Stimulated activated CD4-positive, alpha-beta T cell treated with anti-CD3 and anti-CD28 coated beads, Interleukin-4, amount 100 ng/mL, for 1 hour (primary cell): ENCODE measurements at places on chromosomes 11 and 22.

DNA sequence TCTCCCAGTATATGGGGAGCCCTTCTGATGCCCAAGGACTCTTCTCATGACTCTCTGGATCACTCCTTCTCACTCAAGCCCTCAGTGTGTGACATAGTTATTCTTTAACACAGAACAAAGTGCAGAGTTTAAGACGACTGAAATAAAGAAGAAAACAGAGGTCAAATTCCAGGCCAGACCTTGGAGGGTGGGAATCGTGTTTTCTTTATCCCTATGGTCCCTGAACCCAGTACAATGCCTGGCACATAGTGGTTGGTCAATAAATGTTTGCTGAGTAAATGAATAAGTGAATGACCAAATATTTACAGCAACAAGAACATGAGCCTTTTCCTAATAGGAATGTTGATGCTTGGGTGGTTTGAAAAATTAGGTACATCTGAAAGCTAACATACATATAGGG is 28.8 kb downstream of the VSTM5 start:
- DNase-seq: no peak

DNA sequence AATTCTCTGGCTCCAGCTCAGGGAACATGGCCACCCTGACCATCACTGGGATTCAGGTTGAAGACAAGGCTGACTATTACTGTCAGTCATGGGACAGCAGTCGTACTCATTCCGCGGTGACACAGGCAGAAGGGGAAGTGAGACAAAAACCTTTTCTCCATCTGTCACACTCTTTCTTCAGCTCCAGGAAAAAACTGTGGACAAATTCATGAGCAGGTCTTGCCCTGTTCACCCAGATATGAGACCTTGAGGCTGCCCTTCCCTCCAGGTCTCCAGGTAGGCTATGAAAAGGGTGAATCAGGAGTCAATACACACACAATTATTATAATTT is 39.4 kb upstream of the GGTLC2 start:
- no peak for DNase-seq

DNA sequence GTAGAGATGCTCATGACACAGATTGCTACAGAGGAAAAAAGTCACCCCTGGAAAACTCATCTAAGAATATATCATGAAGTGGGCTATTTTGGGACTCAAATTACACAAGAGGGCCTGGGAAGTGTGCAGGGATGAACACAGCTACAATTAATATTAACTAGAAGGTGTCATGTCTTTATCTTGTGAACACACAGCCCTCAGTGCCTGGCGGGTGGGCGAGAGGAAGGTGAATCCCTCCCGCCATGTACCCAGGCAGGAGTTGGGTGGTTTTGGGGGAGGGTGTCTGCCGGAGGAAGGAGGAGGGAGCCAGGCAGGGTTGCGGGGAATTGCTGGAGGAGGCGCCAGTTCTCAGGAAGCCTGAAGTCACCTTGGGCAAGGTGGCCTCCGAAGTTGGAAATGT is 5.1 kb upstream of the FAM83F start:
- DNase-seq: no peak

DNA sequence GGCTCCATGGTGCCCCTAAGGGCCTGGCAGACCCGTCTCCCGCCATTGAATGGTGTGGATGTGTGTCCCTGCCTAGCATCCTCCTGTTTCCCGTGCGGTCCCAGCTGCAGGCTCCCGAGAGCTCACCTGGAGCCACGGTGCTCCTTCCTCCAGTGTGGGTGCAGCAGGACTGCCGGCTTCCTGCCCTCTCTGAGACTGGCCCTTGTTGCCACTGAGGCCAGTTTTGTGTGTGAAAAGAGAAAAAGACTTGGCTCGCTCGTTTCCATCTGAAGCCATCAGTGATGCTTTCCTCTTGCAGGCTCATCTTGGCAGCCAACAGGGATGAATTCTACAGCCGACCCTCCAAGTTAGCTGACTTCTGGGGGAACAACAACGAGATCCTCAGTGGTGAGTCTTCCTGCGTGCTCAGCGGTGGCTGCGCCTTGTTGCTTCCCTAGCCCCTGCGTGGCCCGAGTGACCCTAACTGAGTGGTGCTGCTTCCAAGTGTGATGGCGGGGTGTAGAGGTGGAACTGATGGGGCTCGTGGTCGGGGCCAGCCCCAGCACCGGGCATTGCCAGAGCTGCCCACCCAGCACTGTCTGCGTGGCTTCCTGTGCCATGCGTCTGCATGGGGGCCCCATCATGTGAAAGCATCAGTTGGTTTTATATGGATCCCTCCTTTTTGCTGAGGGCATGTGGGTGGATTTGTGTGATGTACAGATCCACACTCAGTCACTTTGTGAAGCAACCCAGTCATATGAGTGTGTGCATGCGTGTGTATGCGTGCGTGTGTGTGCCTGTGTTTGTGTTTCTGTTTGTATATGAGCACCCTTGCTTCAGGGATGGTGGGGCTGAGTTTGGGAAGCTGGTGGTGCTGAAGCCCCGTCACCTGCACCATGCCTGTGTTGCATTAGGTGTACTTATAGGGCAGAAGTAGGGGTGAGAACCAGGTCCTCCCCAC is 22.4 kb downstream of the TANGO2 start:
- no peak for DNase-seq

DNA sequence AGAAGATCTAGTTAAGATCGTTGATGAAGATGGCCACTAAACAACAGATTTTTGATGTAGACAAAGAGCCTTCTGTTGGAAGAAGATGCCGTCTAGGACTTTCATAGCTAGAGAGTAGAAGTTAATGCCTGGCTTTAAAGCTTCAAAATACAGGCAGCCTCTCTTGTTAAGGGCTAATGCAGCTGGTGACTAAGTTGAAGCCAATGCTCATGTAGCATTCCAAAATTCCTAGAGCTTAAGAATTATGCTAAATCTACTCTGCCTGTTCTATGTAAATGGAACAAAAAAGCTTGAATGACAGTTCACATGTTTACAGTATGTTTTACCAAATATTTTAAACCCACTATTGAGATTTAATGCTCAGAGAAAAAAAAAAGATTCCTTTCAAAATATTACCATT is 492.6 kb downstream of the CNTN5 start:
- DNase-seq: no peak

- no peak for DNase-seq
Measured at GRCh38 chr11:106202935-106203620, 125.6 kb downstream of the AASDHPPT start.

- DNase-seq: no peak
Measured at GRCh38 chr11:72668629-72669347, 5.4 kb downstream of the PDE2A start.

DNA sequence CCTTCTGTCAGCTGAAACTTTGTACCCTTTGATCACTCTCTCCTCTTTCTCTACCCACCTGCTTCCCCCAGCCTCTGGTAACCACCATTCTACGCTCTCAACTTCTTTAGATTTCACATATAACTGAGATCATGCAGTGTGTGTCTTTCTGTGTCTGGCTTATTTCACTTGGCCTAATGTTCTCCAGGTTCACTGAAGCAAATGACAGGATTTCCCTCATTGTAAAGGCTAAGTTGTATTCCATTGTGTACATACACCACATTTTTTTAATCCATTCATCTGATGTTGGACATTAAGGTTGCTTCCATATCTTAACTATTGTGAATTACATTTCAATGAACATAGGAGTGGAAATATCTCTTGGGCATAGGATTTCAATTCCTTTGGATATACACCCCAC is 207.6 kb downstream of the MIAT start:
- DNase-seq: no peak

- no peak for DNase-seq
Measured at GRCh38 chr22:27336151-27337090, 465.1 kb downstream of the MN1 start.

DNA sequence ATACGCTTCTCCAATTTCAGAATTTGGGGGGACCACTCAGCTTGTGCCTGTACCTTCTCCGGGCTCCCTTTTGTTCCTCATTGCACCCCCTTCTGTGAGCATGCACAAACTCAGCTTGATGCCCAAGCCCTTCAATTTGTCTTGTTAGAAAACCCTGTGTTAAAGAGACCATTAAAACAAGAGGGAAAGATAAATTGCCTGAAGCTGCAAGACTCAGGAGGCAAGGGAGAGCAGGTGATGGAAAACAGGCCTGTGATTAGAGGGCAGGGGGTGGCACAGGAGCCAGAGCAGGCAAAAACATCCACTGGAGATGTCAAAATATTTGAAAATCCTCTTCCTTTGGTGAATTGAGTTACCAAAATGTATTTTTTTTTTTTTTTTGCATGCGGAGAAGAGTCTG is 121.7 kb downstream of the MIAT start:
- DNase-seq: no peak

GRCh38 chr22:29216873-29217666 is 11.4 kb downstream of the EMID1 start:
- DNase-seq: no peak

DNA sequence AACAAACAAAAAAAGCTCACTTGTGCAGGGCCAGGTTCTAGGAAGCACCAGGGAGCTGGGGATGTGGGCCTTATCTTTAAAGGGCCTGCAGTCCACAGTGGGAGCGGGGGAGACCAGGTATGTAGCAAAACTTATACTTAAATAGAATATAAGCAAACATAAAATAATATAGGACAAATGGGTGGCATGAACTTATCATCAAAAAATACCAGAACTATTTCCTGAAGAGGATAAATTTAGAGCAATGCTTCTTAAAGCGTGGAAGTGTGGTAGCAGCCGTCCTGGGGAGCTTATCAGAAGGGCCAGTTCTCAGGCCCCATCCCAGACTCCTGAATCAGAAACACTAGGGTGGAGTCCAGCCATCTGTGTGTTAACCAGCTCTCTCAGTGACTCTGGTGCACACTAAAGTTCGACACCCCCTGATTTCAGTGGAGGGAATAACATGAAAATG is 9.3 kb downstream of the VPS26B start:
- DNase-seq: no peak

- DNase-seq: no peak
Measured at GRCh38 chr22:35840302-35840739, 122.6 kb downstream of the APOL5 start.

- DNase-seq: no peak
Measured at GRCh38 chr22:25749420-25750169, 7.6 kb downstream of the MYO18B start.

DNA sequence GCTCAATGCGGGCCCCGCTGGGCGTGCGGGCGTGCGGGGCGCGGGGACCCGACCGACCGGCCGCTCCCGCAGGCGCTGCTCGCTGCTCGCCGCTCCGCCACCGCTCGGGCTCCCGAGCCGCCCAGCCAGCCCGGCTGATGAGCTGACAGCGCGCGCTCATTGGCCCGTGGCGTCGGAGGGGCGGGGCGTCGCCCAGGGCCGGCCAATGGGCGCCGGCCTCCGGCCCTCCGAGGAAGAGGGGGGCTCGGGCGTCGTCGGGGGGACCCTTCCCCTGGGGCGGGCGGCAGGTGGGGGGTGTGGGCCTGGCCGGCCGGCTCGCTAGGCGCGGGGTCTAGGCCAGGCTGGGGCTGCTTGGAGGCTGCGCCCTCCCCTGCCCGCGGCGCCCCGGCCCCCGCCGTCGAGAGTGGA is at the start of gene SCUBE1:
Gene SCUBE1, minus strand, starts transcription at position 111 of the 408 bp plus-strand sequence. CDS start 111 bp downstream, outside the sequence.
- peak; percentile 59 for DNase-seq

GRCh38 chr22:43564859-43565258 is 153.0 kb downstream of the MPPED1 start:
- DNase-seq: no peak
